ENCODE measurements at places on chromosomes 11 and 22.

GRCh38 chr11:11533057-11533456 is 88.7 kb downstream of the GALNT18 start:
- DNase-seq, result no peak

DNA sequence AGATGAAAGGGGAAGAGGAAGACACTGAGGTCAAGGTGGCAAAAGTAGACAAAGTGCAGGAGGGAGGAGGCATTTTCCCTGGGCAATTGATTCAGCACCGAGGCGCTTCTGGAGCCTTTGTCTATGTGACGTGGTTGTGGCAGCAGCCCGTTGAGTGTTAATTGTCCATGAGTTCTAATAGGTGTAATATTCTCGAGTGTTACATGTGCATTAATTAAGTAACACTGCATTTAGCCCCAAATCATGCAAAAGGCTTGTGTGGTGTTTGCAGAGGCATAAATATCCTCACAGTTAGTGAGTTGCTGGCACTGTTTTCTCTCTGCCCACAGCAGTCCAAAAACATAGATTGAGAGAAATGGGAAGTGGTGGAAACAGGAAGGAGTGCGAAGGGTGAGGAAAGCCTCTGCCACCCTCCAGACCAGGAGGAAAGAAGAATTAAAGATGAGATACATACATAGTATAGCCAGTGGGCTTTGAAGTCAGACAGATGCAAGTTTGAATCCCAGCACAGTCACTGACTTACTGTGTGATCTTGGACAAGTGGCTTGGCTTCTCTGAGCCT is 361.2 kb downstream of the MN1 start:
- DNase-seq, result no peak

DNA sequence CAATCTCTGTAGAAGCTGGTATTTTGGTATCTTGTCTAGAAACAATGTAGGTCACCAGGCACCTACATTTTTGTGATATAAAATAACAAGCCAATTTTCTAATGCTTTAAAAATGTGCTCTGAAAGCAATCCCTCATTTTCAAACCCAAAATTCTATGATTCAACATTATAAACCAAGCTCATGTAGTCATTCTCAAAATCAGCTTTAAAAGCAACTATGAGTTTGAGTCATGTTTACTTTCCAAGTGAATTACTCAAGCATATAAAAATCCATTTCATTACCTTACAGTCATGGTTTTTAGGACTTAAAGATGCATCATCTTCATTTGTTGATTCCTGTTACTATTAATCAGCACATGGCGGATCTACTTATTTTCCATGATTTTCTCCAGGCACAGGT is 216.4 kb downstream of the GRM5 start:
- no peak for DNase-seq

GRCh38 chr22:29780748-29781676 is 13.8 kb downstream of the UQCR10 start:
- DNase-seq, result no peak

GRCh38 chr11:122780296-122780949 is 57.9 kb upstream of the CRTAM start:
- no peak for DNase-seq

- DNase-seq, result peak; percentile 90
Observed at GRCh38 chr22:26428515-26429457, at the start of gene ASPHD2. ASPHD2 (plus strand) TSS chr22:26429260; CDS start chr22:26433616, 4,356 bp downstream.

GRCh38 chr22:45262931-45263462 is 21.8 kb upstream of the UPK3A start:
- DNase-seq, result peak; percentile 51

- DNase-seq, result no peak
Observed at GRCh38 chr11:29634244-29634643, 382.6 kb downstream of the KCNA4 start.

GRCh38 chr22:26564181-26564580 is 25.8 kb downstream of the TPST2 start:
- DNase-seq, result no peak
